ENCODE measurements at places on chromosomes 7 and 10.

GRCh38 chr10:24589265-24589664, 134.4 kb downstream of the ARHGAP21 start:
- no peak for DNase-seq

DNA sequence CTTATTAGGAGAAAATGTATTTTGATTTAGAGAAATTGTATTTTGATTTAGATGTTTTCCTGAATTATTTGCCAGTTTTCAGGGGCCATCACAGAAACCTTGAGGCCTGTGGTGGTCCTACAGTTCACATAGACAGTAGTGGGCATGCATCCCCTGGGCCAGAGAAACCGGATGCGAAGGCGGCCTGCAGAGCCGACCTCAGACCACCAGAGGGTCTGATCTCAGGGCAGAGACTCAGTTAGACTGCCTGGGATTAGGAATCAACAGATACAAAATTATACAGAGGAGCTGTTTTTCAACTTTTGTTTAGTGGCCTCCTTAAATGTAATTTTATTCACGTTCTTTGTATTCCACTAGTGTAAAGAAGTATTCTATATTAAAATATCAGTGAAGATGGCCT, 158.4 kb downstream of the PAXIP1 start:
- no peak for DNase-seq

DNA sequence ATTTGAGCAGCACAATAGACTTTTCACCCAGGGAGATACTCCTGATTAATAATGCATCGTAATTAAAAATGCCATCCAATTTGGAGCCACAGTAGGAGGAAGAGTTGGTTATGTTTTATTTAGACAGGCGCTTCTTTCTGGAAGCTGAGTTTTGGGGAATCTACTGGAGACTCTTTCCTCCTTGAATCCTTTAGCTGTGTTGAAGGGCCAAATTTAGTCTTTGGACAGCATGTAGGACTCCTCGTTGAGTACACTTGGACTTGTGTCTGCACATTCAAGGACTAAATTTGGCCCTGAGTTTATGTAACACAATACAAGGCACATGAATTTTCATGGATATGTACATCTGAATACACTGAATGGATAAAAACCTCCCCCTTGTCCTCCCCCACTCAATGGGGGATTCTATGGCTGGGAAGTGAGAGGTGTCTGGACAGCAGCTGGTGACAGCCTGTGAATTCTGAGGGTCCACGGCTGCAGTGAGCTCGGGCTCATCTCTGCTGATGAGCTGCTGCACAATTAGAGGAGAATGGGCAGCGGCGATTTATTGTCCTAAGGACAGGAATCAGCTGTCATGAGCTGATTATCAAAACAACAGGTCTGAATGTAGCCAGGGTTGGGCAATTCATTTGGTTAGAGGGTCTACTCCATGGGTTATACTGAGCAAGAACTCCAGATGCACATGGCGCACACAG, 95.2 kb downstream of the PRTFDC1 start:
- DNase-seq = no peak

GRCh38 chr10:10612151-10612550, 405.5 kb upstream of the CELF2 start:
- DNase-seq = no peak

- no peak for DNase-seq
Observed at GRCh38 chr10:14580671-14581332, 193.9 kb downstream of the FAM107B start.

- DNase-seq = no peak
Observed at GRCh38 chr10:107548301-107548700, 383.8 kb upstream of the SORCS1 start.

- no peak for DNase-seq
Observed at GRCh38 chr7:31432836-31433340, 81.0 kb upstream of the ITPRID1 start.

- DNase-seq = no peak
Observed at GRCh38 chr7:36527549-36527913, 137.9 kb downstream of the ANLN start.

DNA sequence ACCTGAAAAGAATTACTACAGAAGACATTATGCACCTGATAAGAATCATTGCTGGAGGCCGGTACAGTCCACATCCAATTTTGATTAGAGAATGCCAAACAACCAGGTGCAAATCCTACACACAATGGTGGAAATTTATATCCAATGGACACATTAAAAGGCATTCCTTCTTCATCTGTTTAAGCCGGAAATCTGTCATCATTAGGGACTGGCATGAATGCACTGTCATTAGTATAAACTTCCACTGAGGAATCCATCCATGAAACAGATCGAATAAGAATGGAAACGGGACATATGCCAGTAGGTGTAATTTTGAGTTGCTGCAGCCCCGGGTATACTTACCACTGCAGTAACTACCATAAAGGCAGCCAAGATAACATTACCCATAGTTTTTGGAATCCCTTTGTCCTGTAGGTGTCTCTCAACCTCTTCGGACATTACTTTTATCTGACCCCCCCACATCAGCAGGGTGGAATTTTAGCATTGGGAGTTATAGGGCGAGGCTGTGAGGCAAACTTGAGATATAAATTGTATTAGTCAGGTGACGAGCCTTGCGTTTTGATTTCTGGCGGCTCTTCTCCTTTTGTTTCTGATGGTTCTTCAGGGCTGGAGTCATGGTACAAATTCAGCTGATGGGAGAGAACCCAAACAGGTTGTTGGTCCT, 36.5 kb upstream of the AKR1C2 start:
- DNase-seq = no peak

- no peak for DNase-seq
Observed at GRCh38 chr7:16350634-16351033, 70.7 kb downstream of the CRPPA start.

DNA sequence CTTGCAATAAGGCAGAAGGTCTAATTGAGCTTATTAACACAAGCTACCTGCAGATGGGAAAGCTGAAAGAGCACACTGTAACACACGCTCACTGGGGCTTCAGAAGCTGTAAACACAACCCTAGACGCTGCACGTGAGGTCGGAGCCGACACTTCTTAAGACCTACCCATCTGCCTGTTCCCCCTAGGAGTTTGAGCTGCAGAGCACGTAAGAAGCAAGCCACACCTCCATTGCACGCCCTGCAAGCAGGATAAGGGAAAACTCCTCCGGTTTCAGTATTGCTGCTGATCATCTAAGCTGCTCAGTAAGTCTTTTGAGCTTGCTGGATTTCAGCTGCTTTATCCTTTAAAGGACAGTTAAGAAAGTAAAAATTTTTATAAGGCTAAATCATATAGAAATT, 244.0 kb upstream of the ZWINT start:
- DNase-seq = no peak

DNA sequence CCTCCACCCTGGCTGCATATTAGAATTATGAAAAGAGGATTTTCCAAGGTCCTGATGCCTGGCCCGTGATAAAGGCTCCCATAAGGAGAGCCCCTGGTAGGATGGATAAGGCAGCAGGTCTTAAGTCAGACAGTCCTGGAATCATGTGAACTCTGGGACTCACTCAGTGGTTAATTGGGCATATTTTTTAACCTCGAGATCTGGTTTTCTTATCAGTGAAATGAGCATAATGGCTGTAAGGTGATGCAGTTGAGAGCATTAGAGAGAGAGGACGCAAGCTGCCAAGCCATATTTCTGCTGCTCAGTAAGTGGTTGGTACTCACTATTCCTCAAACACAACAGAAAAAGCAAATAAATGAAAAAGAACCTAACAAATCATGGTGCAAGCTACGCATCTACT, 37.8 kb downstream of the TARP start:
- no peak for DNase-seq

DNA sequence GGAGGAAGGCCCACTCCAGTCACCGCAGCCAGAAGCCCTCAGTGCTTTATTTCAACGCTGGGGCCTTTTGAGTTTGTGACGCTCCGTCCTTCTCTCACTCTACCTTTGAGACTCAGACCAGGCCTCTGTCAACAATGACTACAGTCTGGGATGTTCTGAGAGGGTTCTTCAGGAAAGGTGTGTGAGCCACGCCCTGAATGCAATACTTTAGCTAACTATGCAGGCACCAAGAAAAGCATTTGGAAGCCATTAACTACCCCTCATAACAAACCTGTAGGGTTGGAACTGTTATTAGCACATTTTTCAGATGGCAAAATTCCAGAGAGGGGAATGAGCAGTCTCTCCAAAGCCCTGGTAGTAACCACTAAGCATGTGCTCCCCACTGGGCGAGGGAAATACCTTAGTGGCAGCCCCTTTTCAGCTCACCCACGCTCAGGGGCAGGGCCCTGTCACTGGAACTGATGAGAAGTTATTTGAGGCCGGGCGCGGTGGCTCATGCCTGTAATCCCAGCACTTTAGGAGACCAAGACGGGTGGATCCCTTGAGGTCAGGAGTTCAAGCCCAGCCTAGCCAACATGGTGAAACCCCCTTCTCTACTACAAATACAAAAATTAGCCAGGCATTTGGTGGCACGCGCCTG, 5.7 kb upstream of the ARPC1B start:
- DNase-seq = no peak
